ENCODE measurements at places on chromosomes 1 and 21.

GRCh38 chr1:231611851-231612250, 14.7 kb upstream of the DISC1 start:
- DNase-seq = no peak

DNA sequence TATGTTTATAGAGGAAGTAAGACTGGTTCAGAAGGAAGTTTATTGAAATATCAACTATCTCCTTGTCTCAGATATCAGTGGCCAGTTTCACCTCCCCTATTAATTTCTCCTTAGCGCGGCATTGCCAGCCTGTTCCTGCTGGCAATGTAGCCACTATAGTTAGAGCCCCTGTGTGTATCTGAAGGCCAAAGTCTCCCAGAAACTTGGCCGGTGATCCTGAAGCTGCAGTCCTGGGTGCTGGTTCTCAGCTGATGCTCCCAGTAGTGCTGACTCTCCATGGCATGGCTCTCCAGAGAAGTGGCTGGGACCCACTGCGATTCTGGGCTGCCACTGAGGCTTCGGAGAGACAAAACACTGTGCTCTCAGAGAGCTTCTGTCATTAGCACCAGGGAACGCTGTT, 59.9 kb downstream of the TNN start:
- no peak for DNase-seq

GRCh38 chr21:25283720-25284119, 323.6 kb downstream of the MRPL39 start:
- DNase-seq = no peak

GRCh38 chr1:237972186-237972585, 81.5 kb upstream of the ZP4 start:
- DNase-seq = no peak

- no peak for DNase-seq
Observed at GRCh38 chr1:55280731-55281130, 65.6 kb upstream of the USP24 start.

DNA sequence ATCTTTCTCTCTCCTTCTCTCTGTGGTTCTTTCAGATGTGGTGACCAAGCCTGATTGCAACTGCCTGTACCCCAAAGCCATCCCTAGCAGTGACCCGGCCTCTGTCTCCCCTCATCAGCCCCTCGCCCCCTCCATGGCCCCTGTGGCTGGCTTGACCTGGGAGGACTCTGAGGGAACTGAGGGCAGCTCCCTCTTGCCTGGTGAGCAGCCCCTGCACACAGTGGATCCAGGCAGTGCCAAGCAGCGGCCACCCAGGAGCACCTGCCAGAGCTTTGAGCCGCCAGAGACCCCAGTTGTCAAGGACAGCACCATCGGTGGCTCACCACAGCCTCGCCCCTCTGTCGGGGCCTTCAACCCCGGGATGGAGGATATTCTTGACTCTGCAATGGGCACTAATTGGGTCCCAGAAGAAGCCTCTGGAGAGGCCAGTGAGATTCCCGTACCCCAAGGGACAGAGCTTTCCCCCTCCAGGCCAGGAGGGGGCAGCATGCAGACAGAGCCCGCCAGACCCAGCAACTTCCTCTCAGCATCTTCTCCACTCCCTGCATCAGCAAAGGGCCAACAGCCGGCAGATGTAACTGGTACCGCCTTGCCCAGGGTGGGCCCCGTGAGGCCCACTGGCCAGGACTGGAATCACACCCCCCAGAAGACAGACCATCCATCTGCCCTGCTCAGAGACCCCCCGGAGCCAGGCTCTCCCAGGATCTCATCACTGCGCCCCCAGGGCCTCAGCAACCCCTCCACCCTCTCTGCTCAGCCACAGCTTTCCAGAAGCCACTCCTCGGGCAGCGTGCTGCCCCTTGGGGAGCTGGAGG, 12.7 kb downstream of the CSF1 start:
- no peak for DNase-seq

DNA sequence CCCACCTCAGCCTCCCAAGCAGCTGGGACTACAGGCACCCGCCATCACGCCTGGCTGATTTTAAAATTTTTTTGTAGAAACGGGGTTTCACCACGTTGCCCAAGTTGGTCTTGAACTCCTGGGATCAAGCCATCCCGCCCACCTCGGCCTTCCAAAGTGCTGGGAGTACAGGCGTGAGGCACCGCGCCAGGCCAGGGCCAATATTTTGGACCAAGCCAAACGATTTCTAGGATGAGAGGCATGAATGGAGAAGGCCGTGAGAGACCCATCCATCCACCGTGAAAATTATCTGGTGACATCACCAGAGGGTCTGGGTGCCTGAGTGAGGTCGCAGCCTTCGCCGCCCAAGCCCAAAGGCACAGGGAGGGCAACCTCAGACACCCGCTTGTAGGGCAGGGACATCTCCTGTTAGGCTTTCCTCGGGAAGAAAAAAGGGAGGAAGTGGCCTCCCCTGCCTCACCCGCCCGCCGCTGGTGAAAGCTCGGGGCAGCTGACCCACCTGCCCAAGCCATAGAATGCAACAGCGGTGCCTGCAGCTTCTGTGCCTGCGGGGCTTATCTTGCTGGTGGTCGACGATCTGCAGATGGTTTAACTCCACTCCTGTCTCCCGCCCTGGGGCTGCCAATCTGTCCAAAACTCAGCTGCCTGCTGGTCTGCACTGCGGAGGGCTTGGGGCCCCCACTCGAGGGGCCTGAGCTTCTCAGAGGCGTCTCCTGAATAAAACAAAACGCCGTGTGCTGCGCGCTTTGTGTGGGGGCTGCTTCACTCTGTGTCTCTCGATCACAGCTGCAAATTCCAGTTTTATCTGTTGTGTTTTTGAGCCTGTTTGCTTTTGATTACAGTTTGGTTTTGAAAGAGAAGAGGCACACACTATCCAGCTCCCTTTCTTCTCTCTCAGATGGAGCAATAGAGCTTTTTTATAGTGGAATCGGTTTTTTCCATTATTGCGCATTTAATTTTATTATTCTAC, 85.8 kb downstream of the MRPS6 start:
- no peak for DNase-seq

DNA sequence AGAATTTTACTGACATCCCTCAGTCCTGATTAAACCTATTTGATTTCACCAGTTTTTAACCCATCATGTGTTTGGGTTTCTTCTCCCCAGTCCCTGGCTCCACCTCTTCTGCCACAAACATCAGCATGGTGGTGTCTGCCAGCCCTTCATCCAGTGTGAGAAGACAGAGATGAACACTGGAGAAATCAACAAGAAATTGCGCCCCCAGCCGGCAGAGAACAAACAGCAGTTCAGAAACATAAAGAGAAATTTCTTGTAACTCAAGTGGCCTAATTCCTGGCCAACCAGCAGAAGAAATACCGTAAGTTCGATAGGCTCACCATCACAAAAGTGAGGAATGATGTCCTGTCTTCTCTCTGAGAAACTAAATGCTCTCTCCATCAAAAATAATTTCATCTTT, 18.3 kb downstream of the S100A11 start:
- DNase-seq = no peak

- no peak for DNase-seq
Observed at GRCh38 chr21:38343691-38344090, 86.9 kb downstream of the KCNJ15 start.

GRCh38 chr1:218600968-218601367, 255.8 kb downstream of the TGFB2 start:
- no peak for DNase-seq

DNA sequence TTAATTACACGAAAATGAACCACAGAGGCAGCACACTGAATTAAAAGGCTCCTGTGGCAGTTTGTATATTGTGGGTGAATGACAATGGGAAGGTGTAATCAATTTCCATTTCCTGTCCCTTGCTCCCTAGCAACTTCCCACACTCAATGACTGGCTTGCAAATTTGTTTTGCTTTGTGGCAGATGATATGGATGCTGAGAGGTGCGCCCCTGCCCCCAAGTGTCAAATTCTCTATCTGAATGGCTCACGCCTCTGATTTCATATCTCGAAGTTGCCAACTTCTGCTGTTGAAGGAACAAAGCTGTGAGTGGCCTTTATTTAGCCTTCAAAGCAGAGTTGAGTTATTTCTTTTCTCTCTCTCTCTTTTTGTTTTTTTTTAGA, 86.0 kb downstream of the FOXD2 start:
- DNase-seq = no peak

DNA sequence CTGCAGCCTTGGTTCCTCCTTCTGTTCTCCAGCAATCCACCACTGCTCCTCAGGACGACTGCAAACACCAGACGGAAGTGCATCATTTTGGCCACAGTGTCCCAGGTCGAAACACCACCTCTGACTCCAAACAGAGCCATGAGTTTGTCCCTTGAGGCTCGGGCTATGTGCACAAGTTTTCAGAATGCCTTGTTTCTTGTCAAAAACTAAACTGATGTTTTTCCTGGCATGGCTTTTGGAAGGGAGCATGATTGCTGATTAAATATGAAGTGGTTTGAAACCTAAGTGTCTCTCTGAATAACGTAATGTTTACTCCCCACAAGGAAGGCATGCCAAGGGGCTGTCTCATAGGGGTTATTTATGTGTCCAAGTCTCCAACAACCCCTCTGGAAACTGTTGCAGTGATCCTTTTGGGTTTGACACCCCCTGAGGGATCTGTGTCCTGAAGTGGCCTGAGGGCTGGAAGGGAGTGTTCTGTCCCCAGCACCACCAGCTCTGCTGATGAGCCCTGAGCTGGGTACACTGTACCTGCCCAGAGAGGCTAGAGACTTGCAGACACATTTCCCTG, 132.7 kb downstream of the PLPP3 start:
- no peak for DNase-seq

DNA sequence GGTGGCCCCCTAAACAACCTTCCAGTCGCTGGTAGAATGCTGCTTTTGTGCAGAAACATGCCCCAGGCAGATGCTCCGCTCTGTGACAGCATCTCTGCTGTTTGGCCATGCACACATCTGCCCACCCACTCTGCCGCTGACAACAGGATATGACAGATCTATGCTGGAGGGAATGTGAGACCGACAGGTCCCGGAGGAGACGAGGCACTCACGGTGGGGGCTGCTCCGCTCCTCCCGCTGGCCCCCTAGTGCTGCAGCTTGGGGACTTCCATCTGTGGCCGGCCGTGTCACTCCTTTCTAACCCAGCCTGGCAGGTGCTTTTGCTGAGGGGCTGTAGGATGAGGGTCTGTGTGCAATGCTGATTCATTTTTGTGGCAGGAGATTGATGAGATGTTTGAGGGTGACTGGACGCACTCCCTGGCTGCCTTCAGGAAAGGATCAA, 49.1 kb upstream of the DMRTB1 start:
- DNase-seq = no peak

GRCh38 chr1:245177071-245177900, 22.5 kb downstream of the KIF26B start:
- DNase-seq = no peak

DNA sequence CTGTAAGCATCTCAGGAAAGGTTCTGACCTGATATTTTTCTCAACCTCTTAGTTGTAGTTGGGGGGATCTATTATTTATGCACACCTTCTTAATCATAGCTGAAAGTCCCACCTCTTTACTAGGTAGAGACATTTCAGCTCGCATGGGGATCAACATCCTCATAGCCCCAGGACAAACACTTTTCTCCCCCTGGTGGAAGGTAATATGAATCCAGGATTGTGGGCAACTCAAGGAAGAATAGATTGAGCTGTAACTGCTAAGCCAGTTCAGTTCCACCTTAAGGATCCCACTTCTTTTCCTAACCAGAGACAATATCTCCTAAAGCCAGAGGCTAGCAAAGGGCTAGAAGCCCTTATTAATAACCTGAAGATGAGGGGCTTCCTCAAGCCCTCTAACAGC, 25.4 kb upstream of the SMYD3 start:
- DNase-seq = no peak

GRCh38 chr1:4395158-4395557, 259.3 kb upstream of the AJAP1 start:
- no peak for DNase-seq

- DNase-seq = no peak
Observed at GRCh38 chr21:42532466-42533181, 19.0 kb downstream of the SLC37A1 start.

GRCh38 chr1:245258271-245258920, 103.6 kb downstream of the KIF26B start:
- DNase-seq = no peak

DNA sequence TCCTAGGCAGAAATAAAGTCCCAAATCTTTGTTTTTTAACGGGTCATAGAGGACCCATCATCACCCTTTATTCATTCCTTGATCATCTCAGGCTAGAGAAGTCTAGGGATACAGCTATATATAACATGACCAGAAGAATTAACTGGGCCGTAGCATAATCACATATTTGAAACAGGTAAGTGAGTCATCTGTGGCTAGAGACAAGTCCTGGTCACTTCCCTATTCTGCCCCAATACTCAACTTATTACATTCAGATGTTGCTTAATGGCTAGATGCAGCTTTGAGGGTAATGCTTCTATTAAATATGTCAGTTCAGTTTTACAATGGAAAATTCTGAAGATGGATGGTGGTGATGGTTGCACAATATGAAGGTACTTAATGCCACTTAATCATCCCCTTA, 47.0 kb downstream of the EXO1 start:
- DNase-seq = no peak

DNA sequence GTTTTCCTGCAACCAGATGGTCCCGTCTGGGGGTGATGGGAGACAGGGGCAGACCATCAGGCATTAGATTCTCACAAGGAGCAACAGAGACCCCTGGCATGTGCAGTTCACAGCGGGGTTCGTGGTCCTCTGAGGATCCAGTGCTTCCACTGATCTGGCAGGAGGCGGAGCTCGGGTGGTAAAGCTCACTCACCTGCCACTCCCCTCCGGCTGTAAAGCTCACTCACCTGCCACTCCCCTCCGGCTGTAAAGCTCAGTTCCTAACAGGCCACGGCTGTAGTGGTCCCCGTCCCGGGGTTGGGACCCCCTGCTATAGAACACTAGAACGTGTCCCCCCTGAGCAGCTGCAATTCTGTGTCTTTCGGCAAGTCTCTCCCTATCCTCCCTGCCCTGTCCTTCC, 4.6 kb downstream of the KRTAP10-12 start:
- no peak for DNase-seq

- no peak for DNase-seq
Observed at GRCh38 chr1:151255381-151255780, 847 bp downstream of the PSMD4 start.

GRCh38 chr21:23534850-23535249, 2072.4 kb downstream of the MRPL39 start:
- no peak for DNase-seq

DNA sequence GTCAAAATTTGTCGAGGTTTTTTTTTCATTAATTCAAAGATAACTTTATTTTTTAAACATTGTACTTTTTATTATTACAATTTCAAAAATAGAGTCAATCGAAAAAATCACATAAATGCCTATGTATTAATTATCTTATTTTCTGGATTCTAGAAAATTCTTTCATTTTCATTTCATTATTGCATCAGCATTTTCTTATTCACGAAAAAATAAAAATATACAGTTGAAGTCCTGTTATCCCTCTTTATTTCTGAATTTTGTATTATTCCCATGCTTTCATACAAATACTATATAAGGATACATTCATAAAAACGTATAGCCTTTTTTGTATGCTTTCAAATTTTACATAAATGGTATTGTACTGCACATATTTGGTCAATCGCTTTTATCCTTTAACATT, 681.0 kb upstream of the USP24 start:
- no peak for DNase-seq

GRCh38 chr21:44847261-44848056, 26.0 kb downstream of the PTTG1IP start:
- DNase-seq = no peak

- DNase-seq = no peak
Observed at GRCh38 chr1:153000294-153000693, 1.3 kb upstream of the SPRR3 start.

- no peak for DNase-seq
Observed at GRCh38 chr1:181143102-181143859, 54.8 kb downstream of the IER5 start.
